CD4-positive, alpha-beta T cell treated with Interleukin-1 beta for 1 hour (primary cell): ENCODE measurements at places on chromosomes 1 and 21.
A peak's percentile ranks its signal among the peaks of the same experiment; 100 is the strongest.

DNA sequence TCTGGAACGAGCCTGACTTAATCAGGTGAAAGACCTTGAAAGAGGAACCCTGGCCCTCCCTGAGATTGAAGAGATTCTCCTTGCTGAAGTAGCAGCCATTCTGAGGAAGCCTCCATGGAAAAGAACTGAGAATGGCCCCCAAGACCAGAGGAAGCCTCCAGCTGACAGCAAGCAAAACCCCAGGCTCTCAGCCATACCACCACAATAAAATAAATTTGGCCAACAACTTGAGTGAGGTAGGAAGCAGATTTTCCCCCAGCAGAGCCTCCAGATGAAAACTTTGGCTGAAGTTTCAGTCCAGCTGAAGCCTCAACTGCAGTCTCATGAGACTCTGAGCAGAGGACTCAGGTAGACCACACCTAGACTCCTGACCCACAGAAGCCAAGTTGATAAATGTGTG is 34.0 kb upstream of the SLAMF9 start:
- DNase-seq: no peak

DNA sequence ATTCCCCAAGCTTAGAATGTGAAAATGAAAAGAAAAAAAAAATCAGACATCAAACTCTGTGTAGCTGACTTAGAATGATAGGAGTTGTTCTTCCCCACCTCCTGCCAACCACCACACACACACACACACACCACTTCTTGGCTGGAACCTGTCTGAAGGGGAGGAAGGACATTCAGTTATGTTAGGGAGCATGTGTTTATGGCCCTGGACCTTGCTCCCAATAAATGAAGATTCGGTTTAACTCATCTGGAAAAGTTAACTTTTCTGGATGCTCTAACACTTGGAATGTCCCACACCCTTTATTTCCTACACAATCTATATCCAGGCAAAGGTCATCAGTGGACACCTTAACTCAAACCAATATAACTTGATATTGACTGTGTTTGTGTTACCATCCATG is 112.4 kb downstream of the DAB1 start:
- no peak for DNase-seq

GRCh38 chr1:174159252-174160108 is at the start of gene RABGAP1L:
Gene RABGAP1L (plus strand): TSS chr1:174159520.
- peak; percentile 94 for DNase-seq

DNA sequence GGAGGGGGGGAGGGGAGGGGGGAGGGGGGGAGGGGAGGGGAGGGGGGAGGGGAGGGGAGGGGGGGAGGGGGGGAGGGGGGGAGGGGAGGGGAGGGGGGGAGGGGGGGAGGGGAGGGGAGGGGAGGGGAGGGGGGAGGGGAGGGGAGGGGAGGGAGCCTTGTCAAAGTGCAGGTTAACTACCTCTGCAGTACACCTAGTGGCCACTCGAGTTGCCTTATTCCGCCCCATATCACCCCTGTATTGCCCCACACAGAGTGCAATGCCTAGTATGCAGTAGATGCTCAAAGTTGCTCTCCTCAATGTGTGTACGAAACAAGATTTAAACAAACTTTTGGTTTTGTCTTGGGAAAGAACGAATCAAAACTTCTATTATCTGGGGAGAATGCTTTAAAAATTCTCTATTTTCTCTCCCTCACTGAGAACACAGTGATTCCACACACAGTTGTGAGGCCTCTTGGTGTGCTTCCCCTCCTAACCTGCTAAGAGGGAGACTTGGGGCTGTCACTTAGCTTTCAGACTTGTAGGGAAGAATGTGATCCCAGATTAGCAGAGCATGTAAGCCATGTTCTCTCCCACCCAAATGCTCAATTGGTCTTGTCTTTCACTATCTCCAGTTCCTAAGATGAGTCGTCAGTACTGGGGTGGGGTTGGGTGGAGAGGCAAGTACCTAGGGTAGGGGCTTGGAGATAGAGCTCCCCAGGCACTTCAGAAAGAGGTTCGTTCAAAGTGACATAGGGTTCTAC is 79.7 kb upstream of the MAP10 start:
- no peak for DNase-seq

GRCh38 chr1:94768036-94768435 is 52.1 kb upstream of the SLC44A3 start:
- DNase-seq: no peak

DNA sequence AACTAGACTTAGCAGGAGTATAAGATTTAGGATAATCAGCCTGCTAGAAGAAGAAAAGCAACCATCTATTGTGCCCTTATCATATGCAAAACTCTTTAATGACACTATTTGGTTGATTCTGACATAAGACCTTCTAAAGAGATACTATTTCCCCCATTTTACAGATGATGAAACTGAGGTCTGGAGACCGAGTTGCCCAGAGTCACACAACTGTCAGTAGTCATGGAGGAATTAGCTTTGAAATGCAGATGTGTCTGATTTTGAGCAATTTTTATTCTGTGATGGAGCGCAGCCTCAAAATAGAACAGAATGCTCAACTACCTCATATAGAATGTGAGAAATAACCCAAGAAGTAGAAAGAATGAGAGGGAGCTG is 69.0 kb downstream of the CD58 start:
- no peak for DNase-seq

- no peak for DNase-seq
These were observed 1.9 kb downstream of the PSMG1 start for GRCh38 chr21:39181205-39181818.

DNA sequence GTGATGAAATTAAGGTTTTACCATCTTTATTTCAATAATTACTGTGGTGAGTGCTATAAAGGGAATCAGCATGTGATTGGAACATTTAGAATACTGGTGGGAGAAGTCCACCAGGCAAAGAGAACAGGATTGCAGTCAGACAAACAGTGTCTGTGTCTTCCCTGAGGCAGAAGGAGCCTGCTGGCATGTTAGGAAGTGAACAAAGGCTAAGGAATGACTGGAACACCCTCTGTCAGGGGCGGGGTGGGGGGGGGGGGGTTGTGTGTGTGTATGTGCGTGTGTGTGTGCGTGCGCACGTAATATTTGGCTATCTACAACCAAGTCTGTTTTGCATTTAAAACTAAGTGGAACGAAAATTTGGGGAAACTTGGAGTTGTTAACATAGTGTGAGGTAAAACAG is 30.2 kb downstream of the SRRM1 start:
- no peak for DNase-seq

DNA sequence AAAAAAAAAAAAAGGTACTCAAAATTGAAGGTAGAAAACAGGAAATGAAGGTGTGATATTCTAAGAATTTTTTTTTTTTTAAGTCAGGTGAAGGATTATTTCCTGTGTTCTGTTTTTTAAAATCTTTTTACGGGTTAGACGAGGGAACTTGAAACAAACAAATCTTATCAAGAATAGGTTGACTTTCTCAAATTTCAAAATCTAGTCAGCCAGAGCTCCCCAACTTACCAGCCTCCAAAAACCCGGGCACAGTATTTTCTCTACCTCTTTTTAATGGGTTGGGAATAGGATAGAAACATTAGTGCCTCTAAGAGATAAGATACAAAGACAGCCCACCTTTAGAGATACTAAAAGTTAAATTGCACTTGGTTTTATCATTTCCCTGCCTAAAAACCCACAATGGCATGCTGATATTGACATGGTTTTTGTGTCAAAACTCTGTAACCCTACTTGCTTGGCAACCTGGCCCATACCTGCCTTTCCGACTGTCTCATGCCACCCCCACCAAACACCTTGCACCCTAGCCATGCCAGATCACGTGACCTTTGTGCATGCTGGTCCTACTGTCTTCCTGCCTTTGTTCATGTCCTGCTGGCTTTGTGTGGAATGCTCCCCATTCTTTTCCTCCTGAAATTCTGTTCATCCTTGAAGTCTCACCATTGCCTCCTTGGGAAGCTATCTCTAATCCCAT is 4.2 kb downstream of the RCAN3 start:
- DNase-seq: peak; percentile 46

DNA sequence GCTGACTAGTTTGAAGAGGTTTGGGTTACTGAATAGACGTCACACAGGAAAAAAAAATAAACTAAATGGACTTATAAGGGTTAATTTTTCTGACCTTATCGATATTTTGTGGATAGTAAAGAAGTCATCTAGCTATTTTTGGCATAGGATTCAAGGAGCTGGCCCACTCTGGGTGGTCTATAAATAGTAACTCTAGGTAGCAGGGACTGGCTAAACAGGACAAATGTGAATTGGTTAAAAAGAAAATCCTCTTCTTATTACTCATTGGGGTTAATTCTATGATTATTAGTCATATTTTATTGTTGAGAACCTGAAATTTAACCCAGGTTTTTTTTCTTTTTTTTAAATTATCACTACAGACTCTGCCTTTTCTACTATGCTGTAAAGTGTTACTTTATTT is 61.7 kb downstream of the ATF6 start:
- no peak for DNase-seq

DNA sequence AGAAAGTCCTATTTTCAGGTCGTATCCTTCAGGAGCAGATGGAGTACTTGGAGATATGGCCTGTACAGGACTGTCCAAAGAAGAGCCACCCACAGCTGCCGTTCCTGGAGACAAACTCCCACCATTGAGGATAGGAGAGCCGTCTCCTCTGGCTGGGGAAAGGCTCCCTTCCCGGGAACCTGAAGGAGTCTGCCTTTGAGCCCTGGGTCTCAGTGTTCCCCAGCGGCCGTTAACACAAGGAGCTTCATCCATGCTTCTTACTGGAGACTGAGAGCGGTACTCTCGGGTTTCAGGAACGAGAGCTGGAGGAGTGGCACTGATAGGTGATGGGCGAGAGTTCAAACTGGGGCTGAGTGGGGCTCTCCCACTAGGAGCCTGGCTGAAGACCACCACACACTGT is 14.4 kb upstream of the CPLANE2 start:
- DNase-seq: no peak

- DNase-seq: no peak
These were observed 59.9 kb upstream of the SELENON start for GRCh38 chr1:25740071-25740470.

- DNase-seq: peak; percentile 64
These were observed 10.6 kb downstream of the FCMR start for GRCh38 chr1:206911064-206911663.

GRCh38 chr1:16142383-16142995 is 13.4 kb downstream of the EPHA2 start:
- DNase-seq: no peak

DNA sequence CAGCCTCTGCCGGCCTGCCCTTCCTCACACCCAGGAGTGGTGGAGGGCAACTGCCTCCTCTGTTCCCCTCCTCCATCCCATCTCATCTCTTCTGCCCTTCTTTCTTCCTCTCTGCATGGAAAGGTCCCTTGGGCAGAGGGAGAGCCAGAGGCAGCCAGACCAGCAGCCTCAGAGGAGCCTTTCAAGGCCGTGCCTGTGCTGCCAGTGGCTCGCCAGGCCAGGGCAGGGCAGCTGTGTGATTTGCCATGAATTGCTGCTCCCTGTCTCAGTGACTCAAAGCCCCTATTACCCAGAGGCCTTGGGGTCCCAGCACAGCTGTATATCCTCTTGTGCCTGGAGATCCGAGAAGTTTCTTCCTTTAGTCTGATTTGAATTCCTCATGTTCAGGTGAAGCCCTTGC is 21.9 kb downstream of the TMCC2 start:
- DNase-seq: no peak

GRCh38 chr1:93552741-93553455 is 105.0 kb downstream of the FNBP1L start:
- no peak for DNase-seq
